ENCODE measurements at places on chromosomes 7 and 10.
A peak's percentile ranks its signal among the peaks of the same experiment; 100 is the strongest.

DNA sequence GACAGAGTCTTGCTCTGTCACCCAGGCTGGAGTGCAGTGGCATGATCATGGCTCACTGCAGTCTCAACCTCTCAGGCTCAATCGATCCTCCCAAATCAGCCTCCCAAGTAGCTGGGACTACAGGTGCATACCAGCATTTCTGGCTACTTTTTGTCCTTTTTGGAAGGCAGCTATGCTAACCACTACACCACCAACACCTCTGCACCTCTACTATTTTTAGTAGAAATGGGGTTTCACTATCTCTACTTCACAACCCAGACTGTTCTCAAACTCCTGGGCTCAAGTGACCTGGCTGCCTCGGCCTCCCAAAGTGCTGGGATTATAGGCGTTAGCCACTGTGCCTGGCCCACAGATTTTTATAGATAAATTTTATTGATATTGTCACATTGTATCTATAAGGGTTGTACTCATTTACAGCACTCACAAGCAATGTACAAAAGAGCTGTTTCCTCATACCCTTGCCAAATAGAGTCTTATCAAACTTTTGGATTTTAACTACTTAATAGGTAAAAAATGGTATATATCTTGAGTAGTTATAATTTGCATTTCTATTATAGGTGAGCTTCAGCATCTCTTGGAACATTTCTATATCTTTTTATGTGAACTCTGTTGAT, 23.7 kb downstream of the PRR15 start:
- no peak for DNase-seq

GRCh38 chr7:33399528-33400213, 270.3 kb downstream of the BBS9 start:
- no peak for DNase-seq

GRCh38 chr10:99369551-99369950, 40.4 kb downstream of the CNNM1 start:
- no peak for DNase-seq

GRCh38 chr7:11346302-11346701, 372.6 kb downstream of the PHF14 start:
- no peak for DNase-seq

DNA sequence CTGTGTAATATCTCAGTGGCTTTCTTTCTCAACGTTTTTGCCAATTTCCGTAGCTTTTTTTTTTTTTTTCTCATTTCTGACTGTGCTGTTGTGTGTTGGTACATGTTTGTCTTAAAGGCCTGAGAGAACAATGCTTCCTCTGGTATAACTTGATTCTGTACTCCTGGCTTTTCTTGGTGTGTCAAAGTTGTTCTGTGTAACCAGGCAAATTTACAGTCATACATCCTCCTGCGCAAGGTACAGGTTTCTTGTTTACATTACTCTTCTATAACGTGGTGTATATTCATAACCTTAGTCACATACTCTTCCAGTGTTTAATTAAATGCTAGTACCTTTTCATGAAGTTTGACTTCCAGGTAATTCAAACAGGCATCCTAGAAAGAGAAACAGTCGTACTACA, 8.3 kb upstream of the ARHGAP12 start:
- no peak for DNase-seq

GRCh38 chr7:47999413-47999812, 20.0 kb upstream of the HUS1 start:
- DNase-seq = no peak

DNA sequence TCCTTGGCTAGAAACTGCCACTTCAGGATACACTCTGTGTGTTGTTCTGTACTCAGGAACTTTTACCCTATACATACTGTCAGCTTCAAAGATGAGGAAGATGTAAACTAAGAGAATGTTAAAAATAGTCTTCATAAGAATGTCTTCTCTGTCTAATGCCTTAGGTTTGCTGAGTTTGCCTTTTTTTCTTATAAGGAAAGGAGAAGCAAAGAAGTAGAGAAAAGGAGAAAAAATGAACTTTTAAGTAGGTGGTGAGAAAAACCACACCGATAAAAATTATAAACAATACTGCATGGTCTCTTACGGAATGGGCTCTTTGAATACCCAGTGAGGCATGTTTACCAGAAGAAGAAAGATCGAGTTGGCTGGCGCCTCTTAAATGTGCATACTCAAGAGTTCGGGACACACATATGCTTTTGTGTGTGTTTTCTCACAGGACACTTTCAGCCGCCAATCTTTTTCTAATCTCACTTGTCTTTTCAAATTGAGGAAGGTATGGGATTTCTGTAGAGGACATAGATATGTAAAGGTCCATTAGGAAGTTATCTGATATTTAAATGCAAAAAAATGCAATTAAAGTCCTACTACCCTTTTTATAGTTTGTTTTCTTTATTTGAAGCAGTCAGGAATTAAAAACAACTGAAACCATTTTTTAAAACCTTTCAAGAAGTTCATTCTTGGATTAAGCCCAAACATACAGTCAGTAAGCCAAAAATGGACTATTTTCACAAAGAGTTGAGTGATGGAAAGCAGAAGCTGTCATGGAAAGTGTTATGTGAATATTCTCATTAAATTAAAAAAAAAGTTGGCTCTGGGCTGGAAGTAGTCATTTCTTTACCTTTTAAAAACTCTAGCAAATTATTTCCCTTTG, 100.6 kb upstream of the MDFIC start:
- no peak for DNase-seq

DNA sequence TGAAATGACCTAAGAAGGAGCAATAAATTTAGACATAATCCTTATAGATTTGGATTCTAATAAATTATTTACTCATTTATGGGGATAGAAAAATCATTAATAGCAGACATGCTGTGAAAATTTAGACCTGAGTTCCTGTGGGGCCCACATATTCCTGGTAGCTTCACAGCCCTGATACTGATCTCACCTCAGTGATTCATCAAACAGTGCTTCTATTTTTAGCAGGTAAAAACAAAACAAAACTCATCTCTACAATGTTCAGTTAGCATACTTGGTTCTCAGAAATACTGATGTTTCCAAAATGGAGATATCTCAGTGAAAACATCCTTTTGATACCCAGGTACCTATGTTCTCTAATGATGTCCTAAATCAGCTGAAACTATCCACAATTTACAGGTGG, 841.1 kb upstream of the SORCS1 start:
- no peak for DNase-seq

DNA sequence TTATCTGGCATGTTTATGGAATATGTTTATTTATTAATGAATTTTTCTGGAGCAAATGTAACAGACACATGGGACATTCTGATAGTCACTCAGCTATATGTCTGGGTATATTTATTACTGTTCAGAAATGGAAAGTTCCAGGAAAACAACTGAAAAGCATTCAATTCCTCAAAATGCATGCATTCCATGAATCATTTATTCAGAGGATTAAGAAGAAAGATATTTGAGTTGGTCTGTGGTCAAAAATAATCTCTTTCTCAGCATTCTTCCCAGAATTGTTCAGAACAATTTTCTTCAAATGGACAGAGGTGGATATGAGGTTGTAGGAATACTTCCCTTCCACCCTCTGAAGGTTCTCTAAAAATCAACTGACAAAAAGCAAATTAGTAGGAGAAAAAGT, 97.6 kb upstream of the ITGB1 start:
- no peak for DNase-seq

DNA sequence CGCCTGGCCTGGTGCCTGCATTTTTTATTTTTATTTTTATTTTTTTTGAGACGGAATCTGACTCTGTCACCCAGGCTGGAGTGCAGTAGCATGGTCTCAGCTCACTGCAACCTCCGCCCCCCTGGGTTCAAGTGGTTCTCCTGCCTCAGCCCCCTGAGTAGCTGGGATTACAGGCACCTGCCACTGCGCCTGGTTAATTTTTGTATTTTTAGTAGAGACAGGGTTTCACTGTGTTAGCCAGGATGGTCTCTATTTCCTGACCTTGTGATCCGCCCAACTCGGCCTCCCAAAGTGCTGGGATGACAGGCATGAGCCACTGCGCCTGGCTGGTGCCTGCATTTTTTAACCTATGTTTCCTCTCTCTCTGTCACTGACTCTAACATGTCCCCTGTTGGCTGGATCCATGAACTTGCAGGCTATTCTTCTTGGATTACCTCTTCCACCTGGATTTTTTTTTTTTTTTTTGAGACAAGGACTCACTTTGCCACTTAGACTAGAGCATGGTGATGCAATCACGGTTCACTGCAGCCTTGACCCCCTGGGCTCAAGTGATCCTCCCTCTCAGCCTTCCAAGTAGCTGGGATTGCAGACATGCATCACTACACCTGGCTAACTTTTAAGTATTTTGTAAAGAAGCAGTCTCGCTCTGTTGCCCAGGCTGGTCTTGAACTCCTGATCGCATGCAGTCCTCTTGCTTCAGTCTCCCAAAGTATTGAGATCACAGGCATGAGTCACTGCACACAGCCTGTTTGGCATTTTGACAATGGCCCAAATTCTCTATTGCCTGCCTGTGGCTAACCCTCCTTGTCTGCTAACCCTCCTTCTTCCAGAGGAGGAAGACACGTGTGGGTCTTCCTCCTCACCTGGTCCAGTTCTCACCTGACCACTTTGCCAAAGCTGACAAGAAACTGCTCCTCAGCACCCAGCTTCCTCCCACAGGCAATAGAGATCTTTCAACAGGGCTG, 23.0 kb upstream of the PRPF18 start:
- DNase-seq = no peak

GRCh38 chr7:144735505-144736276, 100.2 kb downstream of the TPK1 start:
- no peak for DNase-seq

GRCh38 chr7:18941207-18941606, 176.2 kb downstream of the TWIST1 start:
- DNase-seq = no peak

DNA sequence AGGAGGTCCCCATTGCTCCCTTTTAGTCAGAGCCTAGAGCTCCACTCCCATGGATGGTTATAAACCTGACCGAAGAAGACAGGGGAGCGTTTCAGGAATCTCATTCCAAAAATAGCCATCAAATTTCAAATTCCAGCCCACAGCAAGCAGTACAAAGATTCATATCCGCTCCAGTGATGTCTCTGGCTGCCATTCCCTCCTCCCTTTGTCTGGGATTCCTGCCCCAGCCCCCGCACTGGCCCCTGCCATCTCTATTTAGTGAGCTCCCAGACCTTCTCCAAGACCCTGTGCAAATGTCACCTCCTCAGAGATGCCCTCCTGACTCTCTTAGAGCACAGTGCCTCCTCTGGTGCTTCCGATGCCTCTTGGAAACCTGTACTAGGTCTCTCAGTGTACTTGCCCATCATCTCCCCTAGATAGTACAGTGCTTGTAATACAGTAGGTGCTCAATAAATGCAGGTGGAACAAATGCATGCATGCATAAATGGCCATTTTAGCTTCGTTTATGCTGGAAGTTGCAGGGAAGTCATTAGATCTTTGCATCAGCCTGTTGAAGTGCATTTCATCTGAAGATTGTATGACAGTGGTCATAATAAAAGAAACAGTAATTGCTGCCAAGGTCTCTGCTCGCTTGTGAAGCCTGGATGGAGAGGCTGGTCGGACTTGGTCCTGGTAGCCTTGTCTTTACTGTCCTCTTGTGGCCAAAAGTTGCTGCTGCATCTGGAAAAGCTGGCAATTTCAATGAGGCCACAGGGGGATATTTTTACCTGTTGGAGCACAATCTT, 32.0 kb upstream of the HABP2 start:
- peak; percentile 14 for DNase-seq

GRCh38 chr7:151806952-151807775, 69.8 kb downstream of the PRKAG2 start:
- DNase-seq = no peak

DNA sequence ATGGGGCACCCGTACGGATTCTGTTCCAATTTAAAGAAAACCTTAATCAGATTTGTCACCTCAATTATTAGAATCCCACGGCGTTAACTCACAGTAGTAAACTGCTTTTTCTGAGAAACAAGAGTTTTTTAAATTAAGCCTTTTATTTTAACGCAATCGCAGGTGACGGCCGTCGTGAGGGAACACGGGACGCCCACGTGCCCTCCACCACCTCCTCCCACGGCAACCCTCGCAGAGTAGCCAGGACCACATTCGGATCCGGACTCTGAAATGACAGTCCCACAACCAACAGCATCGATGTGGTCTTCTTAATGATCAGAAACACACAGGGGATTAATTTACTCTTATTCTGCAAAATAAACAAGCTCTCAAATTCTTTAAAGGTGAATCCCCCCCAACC, 22.0 kb upstream of the GPR146 start:
- DNase-seq = no peak

DNA sequence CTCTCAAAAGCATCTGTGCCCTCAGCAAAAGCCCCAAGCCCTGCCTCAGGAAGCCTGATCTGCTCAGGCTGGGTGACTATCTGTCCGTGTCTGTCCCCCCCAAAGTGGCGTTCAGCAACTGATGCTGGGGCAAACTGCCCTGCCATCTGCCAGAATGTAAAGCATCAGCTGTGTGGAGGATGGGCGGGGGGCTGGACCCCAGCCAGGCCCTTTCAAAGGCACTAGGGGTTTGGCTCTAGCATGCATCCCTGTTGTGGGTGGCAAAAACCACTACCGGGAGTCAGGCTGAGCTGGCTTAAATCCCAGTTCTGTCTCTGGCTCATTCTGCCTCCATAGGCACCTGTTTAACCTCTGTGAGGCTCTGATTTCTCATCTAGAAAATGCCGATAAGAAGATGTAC, 35.5 kb downstream of the GPRIN2 start:
- no peak for DNase-seq

- DNase-seq = no peak
These were observed 24.6 kb upstream of the RHBDD2 start for GRCh38 chr7:75854233-75854632.

DNA sequence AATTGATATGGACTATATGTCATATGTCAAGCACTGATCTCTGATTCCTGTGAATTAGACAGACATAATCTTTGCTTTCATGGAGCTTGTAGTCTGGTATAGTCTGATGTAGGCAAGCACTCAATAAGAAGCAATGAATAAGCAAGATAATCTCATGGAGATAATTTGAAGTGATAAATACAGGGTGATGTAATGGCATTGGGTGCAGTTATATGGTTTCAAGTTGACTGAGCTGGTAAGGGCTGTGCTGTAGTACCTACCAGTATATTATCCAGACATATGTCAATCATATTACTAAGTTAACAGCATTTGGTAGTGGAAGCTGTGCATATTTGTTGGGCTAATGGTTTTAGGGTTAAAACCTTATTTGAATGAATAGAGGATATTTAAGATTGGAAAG, 117.5 kb upstream of the PRPS1L1 start:
- no peak for DNase-seq

DNA sequence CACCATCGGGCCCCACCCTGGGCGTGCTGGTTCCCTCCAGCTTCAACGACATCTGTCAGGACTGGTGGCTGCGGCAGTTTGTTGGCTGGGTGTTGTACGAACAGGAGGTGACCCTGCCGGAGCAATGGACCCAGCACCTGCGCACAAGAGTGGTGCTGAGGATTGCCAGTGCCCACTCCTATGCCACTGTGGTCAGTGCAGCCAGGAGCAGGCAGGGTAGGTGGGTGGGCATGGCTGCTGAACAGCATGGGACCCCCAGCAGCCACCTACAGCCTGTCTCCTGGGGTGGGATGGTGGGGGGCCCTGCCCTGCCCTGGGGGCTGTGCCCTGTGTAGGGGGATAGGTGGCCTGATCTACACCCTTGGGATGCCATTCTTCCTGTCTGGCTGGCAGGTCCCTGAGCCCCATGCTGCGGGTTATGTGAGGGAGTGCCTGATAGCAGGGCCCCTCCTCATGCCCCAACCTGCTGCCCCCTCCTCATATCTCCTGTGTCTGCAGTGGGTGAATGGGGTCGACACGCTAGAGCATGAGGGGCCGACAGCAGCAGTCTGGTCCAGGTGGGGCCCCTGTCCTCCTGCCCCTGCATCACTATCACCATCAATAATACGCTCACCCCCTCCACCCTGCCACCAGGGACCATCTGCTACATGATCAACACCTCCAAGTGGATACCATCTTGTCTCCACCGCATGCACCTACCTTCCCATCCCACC, 56.9 kb downstream of the ZNF727 start:
- DNase-seq = no peak
